A549 treated with ZK216348 at 1 μM for 4 hours (cell line): ENCODE measurements at places on chromosomes 2 and 18. TPM values are rescaled to one million over a fixed set of nuclear protein-coding genes. Genes with fewer than 3 reads are reported as not detected.

MC2R gene
- total RNA-seq, result not detected in 5 replicates

GPR17 gene
- 0.19 TPM in 1 of 5 replicates, not detected in the others for total RNA-seq

GNLY gene
- total RNA-seq, result 0.38 TPM in 1 of 5 replicates, not detected in the others

RAB17 gene
- total RNA-seq, result 0.16 to 0.33 TPM (median 0.28 TPM) in 4 of 5 replicates, not detected in the other

CYTIP gene
- not detected in 5 replicates for total RNA-seq

IL36A gene
- total RNA-seq, result not detected in 5 replicates

CCDC141 gene
- 0.13 TPM in 1 of 5 replicates, not detected in the others for total RNA-seq

AFG3L2 gene
- 35.4 to 53.6 TPM (median 36.9 TPM) in 5 replicates for total RNA-seq
